ENCODE measurements at places on chromosomes 1 and 21. TPM values are rescaled to one million over a fixed set of nuclear protein-coding genes. Genes with fewer than 3 reads are reported as not detected.

NR5A2 gene
- 49.6 TPM for total RNA-seq

INSRR gene
- not detected for total RNA-seq

HPCA gene
- not detected for total RNA-seq

CD1D gene
- 3.9 TPM for total RNA-seq

KCNC4 gene
- total RNA-seq, result 2.1 TPM

NLRP3 gene
- 0.20 TPM for total RNA-seq

CYP4X1 gene
- total RNA-seq, result 1.7 TPM

SPRR1B gene
- total RNA-seq, result not detected

GRCh38 chr1:200226268-200226968 lies 183.4 kb downstream of the ZNF281 start:
- DNase-seq, result no peak
- no peaks in the 10 kb centered on the region for H3K27me3 ChIP-seq
- H3K27ac ChIP-seq, result no peak overlapping the region
- no peaks in the 10 kb centered on the region for H3K36me3 ChIP-seq
- H3K4me1 ChIP-seq, result no peaks in the 10 kb centered on the region
- no peak overlapping the region for H3K4me3 ChIP-seq

- H3K4me1 ChIP-seq, result no peaks in the 10 kb centered on the region
- no peak overlapping the region for H3K4me3 ChIP-seq
- no peak overlapping the region for H3K27ac ChIP-seq
- no peak for DNase-seq
- peaks cover 4% of the 10 kb centered on the region for H3K36me3 ChIP-seq
- H3K27me3 ChIP-seq, result no peaks in the 10 kb centered on the region
These were observed 59.3 kb downstream of the SLC37A1 start for GRCh38 chr21:42572906-42573495.

DNA sequence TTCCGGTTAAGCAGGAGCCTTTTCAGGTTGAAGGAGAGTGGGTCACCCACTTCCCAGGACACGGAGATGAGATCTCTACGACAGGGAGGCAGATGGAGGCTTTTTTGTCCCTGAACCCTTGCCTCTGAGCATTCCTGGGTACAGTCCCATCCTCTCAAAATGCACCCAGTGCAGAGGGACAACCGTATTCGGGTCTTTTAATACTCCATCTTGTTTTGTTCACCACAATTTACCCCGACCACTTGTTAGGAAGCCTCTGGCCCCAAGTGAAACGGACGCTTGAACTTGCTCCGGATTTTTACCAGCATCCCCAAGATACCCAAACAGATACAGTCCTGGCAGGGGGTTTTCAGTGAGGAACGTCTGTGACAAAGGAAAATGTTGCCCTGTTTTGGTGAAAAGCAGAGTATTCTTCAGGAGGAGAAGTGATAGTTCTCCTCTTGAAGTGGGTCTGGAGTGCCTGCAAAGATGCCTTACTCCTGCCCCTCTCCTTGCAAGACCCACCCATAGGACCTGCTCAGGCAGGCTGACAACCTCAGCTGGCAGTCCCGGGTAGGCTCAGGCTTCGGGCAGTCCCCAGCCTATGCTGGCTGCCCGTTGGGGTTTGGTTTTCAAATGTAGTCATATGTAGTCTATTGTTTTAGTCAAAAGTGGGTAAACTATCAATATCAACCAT lies 669 bp upstream of the ARL8A start:
- H3K4me1 ChIP-seq, result peaks cover 7% of the 10 kb centered on the region
- H3K27ac ChIP-seq, result no peak overlapping the region
- no peak for DNase-seq
- no peaks in the 10 kb centered on the region for H3K27me3 ChIP-seq

- peak overlapping the region; percentile 83 for H3K27ac ChIP-seq
- H3K36me3 ChIP-seq, result no peaks in the 10 kb centered on the region
- no peak for DNase-seq
- H3K4me3 ChIP-seq, result no peak overlapping the region
- peaks cover 15% of the 10 kb centered on the region for H3K4me1 ChIP-seq
These were observed 28.7 kb upstream of the DYRK1A start for GRCh38 chr21:37337831-37338230.

DNA sequence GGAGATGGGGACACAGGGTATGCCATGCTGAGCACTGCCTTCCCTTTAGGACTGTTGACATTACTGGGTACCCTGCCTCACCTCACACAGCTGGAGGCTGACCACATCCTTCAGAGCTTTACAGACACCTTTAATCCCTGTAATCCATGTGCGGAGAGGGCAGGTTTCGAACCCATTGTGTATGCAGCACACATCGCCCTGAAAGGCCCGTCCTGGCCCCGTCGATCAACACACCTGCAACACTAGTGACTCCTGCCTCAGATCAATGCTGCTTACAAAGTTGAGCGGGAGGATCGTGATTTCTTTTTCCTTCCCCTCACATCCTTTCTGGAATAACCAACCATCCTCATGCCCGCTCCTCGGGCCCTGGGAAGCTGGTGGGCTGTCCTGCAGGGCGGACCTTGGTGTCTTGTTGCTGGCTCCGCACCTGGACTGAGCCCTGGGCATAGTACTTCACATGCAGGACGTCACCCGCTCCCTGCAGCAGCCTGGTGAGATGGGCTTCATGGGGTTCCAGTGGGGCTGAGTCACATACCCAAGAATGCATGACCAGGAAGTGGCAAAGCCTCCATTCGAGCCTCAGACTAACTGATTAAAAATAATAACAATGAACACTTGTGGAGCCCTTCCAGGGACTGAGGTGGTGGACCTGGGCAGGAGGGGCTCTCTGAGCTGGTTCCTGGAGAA lies 403.6 kb downstream of the PTPRU start:
- DNase-seq, result no peak
- H3K27ac ChIP-seq, result no peak overlapping the region
- no peak overlapping the region for H3K4me3 ChIP-seq
- no peaks in the 10 kb centered on the region for H3K4me1 ChIP-seq
- no peaks in the 10 kb centered on the region for H3K27me3 ChIP-seq

GRCh38 chr1:58754683-58755467 lies 29.0 kb downstream of the JUN start:
- no peaks in the 10 kb centered on the region for H3K4me1 ChIP-seq
- no peaks in the 10 kb centered on the region for H3K27me3 ChIP-seq
- H3K27ac ChIP-seq, result peak overlapping the region; percentile 25
- no peaks in the 10 kb centered on the region for H3K36me3 ChIP-seq
- DNase-seq, result no peak

DNA sequence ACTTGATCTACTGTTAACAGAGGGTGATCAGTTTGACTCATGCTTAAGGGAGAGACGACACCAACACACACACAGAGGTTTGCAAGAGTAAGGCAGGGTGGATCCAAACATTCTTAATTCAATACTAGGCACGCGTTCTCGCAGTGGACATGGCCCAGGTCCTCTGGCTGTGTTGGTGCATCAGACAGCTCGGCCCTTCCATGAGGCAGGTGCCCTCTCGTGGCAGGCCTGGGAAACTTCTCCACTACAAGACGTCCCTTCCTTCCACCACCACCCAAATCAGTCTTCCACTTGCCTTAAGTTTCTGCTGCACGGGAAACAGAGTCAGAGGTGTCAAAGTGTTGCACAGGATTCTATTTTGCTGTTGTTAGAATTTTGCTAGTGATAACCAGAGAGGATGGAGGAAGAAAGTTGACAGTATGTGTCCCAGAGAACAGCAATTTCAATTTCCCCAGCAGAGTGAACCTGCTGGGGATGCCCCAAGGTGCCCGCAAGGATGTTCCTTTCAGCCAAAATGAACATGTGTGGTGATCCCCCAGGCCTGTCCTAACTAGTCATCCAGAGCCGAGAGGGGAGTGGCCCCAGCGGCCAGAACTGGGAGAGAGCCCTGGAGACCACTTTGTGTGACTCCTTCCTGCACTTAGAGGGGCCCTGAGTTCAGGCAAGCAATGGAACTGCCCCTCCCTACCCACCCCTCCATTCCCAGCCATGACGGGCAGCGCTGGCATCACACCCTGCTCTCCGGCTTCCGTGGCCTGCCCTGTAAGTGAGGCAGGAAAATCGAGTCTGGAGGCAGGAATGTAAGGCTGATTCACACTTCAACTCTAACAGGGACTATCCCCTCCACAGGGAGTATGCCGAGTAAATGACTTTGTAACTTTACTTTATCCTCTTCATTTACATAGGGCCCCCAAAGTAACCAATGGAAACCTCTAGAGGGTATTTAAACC lies 34.8 kb downstream of the MX1 start:
- no peaks in the 10 kb centered on the region for H3K27me3 ChIP-seq
- H3K4me3 ChIP-seq, result no peak overlapping the region
- peaks cover 4% of the 10 kb centered on the region for H3K36me3 ChIP-seq
- DNase-seq, result peak; percentile 85
- peak overlapping the region; percentile 60 for H3K27ac ChIP-seq

- H3K4me3 ChIP-seq, result no peak overlapping the region
- peaks cover 8% of the 10 kb centered on the region for H3K27me3 ChIP-seq
- peak; percentile 43 for DNase-seq
- no peaks in the 10 kb centered on the region for H3K36me3 ChIP-seq
These were observed 8.6 kb downstream of the KCNC4 start for GRCh38 chr1:110218739-110219138.

DNA sequence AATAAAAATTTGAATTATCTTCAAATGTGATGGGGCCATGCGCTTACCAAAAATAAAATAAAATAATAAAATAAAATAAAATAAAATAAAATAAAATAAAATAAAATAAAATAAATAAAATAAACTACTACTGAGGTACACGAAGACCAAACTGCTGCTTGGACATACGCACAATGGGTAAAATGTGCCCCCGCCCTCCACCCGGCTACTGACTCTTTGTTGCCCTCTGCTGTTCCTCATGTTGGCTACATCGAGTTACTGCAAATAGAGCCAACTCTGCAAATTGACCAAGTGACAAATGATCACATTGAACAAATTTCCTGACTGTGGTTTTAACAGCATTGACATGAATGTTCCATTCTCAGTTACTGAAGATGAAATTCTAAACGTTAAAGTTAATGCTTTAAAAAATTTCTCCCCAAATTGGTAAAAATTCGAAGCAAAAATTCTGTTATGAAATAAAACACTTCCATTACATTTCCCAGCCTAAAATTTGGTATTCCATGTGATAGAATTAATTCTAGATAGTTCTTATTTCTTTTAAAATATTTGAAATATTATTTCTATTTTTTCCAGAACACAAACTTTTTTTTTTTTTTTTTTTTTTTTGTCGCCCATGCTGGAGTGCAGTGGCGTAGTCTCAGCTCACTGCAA lies 18.8 kb upstream of the MAP1LC3C start:
- H3K36me3 ChIP-seq, result no peaks in the 10 kb centered on the region
- no peak overlapping the region for H3K4me3 ChIP-seq
- no peak overlapping the region for H3K27ac ChIP-seq
- H3K4me1 ChIP-seq, result no peaks in the 10 kb centered on the region
- DNase-seq, result peak; percentile 67

- peaks cover 3% of the 10 kb centered on the region for H3K4me1 ChIP-seq
- no peaks in the 10 kb centered on the region for H3K27me3 ChIP-seq
- no peak for DNase-seq
- H3K27ac ChIP-seq, result no peak overlapping the region
- H3K36me3 ChIP-seq, result no peaks in the 10 kb centered on the region
These were observed 16.5 kb downstream of the CLDN19 start for GRCh38 chr1:42723511-42723910.

GRCh38 chr1:151342569-151342968 lies 4.5 kb downstream of the RFX5 start:
- no peak for DNase-seq
- H3K4me1 ChIP-seq, result peaks cover 9% of the 10 kb centered on the region
- H3K27ac ChIP-seq, result no peak overlapping the region
- no peak overlapping the region for H3K4me3 ChIP-seq

- no peak for DNase-seq
- no peak overlapping the region for H3K4me3 ChIP-seq
- no peaks in the 10 kb centered on the region for H3K27me3 ChIP-seq
- no peaks in the 10 kb centered on the region for H3K36me3 ChIP-seq
- peaks cover 36% of the 10 kb centered on the region for H3K4me1 ChIP-seq
- peak overlapping the region; percentile 92 for H3K27ac ChIP-seq
These were observed 69.5 kb upstream of the ERRFI1 start for GRCh38 chr1:8095584-8095983.

GRCh38 chr1:3931007-3931912 lies 31.2 kb upstream of the C1orf174 start:
- no peak for DNase-seq
- H3K27me3 ChIP-seq, result peaks cover 16% of the 10 kb centered on the region
- no peak overlapping the region for H3K27ac ChIP-seq
- H3K36me3 ChIP-seq, result no peaks in the 10 kb centered on the region
- H3K4me3 ChIP-seq, result no peak overlapping the region
- H3K4me1 ChIP-seq, result no peaks in the 10 kb centered on the region

- H3K27me3 ChIP-seq, result no peaks in the 10 kb centered on the region
- peaks cover 8% of the 10 kb centered on the region for H3K4me1 ChIP-seq
- peaks cover 3% of the 10 kb centered on the region for H3K36me3 ChIP-seq
These were observed 30.3 kb downstream of the UBR4 start for GRCh38 chr1:19179597-19180264.

- no peaks in the 10 kb centered on the region for H3K4me1 ChIP-seq
- H3K27ac ChIP-seq, result no peak overlapping the region
- H3K4me3 ChIP-seq, result no peak overlapping the region
- no peaks in the 10 kb centered on the region for H3K36me3 ChIP-seq
- no peak for DNase-seq
These were observed 36.1 kb downstream of the SLC45A1 start for GRCh38 chr1:8354038-8354437.

GRCh38 chr1:171206978-171207355 lies 21.9 kb downstream of the FMO2 start:
- H3K4me3 ChIP-seq, result no peak overlapping the region
- peaks cover 4% of the 10 kb centered on the region for H3K4me1 ChIP-seq
- no peaks in the 10 kb centered on the region for H3K27me3 ChIP-seq
- no peak for DNase-seq
- no peak overlapping the region for H3K27ac ChIP-seq
- no peaks in the 10 kb centered on the region for H3K36me3 ChIP-seq
